ENCODE measurements at places on chromosomes 1 and 21.

- DNase-seq: no peak
These were observed 106.2 kb downstream of the PLPPR4 start for GRCh38 chr1:99370476-99370875.

DNA sequence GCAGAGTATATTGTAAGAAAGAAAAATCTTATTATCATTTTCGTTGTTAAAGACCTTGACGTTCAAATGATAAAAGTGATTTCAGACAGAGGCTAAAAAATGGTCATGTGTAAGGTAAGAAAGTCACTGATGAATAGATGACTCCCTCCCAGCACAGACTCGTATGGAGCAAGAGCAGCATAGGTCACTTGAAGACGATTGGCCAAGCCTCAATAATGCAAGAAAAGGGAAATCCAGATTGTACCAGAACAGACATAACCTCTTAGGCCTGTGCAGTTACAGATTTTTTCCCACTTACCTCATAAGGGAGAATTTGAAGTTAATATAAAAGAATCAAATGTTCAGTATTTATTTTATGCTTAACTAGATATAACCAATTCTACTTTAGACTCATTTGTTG, 16.3 kb upstream of the OLFML2B start:
- no peak for DNase-seq

GRCh38 chr1:168221275-168221674, 4.5 kb upstream of the SFT2D2 start:
- DNase-seq: no peak

DNA sequence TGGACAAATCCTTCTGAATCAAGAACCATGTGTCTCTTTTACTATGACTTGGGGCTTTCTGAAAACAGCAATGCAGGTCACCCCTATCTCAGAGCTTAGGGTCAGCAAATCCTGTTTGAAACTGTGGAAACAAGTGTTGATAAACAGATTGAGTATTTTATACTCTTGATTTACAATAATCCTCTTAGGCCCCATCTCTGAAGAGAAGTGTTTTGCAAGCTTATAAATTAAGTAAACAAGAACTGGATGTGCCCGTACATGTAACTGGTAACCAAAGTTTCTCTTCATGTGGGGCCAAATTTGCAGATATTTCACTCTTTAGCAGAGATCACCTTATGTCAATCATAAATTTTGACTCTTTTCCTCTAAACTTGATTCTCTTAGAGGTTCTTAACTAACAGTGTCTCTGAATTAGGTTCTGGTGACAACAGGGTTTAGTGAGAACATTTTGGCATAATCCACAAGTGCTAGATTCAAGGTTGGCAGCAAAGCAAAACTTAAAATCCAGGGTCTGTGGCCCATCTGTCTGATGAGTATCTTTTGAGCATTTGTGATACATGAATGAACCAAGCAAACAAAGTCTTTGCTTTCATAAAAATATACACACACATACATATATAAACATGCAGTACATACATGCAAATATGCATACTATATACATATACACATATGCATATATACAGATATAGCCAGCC, 183.0 kb upstream of the HOOK1 start:
- DNase-seq: no peak

GRCh38 chr1:12244078-12244477, 14.2 kb downstream of the VPS13D start:
- DNase-seq: peak; percentile 72

GRCh38 chr1:110875216-110875731, 2.3 kb downstream of the CD53 start:
- DNase-seq: no peak

Data from GM23338 (cell line).